ENCODE measurements at places on chromosomes 16 and 17.

GRCh38 chr16:89289428-89290395, 72.2 kb downstream of the ZNF778 start:
- peak; percentile 98 for DNase-seq

GRCh38 chr16:57770361-57770760, 31.9 kb downstream of the KIFC3 start:
- DNase-seq: no peak

DNA sequence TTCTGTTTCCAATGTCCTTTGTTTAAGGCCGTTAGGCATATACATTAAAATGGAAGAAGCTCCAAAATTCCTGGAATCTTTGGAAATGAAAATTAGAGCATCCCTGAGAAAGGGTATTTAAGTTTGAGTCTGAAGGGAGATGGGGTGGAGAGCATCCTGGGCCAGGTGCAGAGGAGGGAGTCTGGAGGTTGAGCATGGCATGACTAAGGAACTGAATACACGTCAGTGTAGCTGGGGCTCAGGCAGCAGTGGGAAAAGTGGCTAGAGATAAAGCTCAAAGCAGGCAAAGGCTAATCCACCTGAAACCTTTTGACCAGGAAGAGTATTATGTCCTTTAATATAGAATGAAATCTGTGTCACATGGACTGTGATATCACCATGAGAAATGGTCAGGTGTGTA, 669.0 kb upstream of the RBFOX1 start:
- no peak for DNase-seq

GRCh38 chr16:12287796-12288536, 311.4 kb downstream of the SNX29 start:
- no peak for DNase-seq

DNA sequence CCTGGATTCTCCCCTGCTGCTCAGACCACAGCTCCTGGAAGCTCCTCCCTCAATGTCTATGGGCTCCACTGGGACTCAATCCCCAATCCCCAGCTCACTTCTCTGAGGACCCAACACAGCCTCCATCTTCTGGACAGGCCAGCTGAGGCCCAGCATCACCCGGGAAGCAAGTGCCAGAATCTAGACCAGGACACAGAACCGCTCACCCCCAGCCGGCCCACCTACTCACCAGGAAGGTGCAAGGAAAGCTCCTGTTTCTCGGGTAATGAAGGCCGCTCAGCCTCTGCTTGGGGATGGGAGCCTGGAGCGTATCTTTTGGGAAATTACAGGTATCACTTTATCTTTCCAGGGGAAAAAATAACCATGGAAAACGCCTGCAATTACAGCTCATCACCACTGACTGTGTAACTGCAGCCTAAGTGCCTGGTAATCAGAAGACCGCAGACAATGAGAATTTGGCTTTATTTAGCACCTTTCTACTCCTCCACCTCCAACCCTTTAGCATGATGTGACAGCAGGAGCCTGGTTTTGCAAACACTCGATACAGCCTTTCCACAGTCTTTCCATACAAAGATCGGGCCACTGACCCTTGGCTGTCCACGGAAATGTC, 49.6 kb upstream of the RPL38 start:
- no peak for DNase-seq

- DNase-seq: peak; percentile 41
These were observed 9.9 kb upstream of the CMTM4 start for GRCh38 chr16:66706506-66706880.

Measured in hepatic stellate cell (primary cell).